ENCODE measurements at places on chromosomes 7 and 10.

DNA sequence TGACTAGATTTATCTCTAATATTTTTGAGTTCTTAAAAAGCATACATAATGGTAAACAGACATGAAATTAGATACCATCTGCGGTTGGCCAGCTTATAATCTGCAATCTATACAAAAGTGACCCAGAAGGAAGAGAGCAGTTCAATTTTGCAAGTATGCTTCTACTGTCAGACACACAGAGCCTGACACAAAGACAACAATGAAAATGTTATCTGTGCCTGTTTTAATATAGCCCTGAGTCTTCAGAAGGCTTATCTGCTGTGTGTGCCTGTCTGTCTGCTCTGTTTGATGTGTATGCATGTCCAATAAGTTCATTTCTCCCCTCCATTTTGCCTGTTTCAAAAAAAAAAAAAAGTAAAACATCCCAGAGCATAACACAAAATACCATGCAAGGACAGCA, 73.3 kb upstream of the FHIP2A start:
- no peak for DNase-seq

DNA sequence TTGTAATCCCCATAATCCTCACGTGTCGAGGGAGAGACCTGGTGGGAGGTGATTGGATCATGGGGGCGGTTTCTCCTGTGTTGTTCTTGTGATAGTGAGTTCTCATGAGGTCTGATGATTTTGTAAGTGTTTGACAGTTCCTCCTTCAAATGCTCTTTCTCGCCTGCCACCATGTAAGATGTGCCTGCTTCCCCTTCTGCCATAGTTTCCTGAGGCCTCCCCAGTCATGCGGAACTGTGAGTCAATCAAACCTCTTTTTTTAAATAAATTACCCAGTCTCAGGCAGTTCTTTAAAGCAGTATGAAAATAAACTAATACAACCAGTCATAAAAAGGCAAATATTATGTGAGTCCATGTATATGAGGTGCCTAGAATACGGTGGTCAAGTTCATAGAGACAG, 87.5 kb downstream of the FRMD4A start:
- DNase-seq = no peak

- DNase-seq = no peak
Measured at GRCh38 chr10:113450906-113451305, 101.9 kb upstream of the HABP2 start.

- DNase-seq = no peak
Measured at GRCh38 chr7:104838537-104839299, 175.3 kb upstream of the KMT2E start.

- no peak for DNase-seq
Measured at GRCh38 chr10:62306663-62307062, 38.0 kb upstream of the RTKN2 start.

DNA sequence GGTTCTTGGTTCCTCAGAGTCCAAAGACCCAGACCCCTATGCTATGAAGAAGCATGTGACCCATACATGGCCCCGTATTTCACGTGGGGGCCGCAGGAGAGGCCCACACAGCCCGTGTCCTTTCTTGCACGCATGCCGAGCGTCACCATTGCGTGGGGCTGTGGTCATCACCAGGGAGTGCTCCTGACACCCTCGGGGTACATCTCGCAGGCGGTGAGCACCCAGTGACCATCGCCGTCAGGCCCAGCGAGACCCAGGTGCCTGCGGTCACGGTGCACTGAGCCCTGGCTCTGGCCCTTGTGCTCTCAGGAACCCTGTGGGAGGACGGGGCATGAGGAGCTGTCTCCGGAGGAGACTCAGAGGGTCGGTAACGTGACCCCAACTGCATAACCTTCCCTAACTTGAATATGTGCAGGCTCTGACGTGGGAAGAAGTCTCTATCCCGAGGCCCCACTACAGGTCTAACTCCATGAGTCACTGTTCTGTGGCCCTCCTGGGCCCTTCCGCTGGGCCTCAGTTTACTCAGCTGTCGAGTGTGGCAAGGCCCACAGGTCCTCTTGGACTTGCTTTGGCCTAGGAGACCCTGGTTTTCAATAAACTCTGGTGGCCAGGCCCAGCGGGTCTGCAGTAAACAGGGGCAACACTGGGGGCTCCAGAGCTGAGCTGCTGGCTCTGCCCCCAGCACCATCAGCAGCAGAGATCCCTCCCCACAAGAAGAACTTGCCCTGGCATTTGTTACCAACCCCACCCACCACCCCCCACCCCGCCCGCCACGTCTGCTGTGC, 503.9 kb downstream of the PTPRN2 start:
- no peak for DNase-seq

DNA sequence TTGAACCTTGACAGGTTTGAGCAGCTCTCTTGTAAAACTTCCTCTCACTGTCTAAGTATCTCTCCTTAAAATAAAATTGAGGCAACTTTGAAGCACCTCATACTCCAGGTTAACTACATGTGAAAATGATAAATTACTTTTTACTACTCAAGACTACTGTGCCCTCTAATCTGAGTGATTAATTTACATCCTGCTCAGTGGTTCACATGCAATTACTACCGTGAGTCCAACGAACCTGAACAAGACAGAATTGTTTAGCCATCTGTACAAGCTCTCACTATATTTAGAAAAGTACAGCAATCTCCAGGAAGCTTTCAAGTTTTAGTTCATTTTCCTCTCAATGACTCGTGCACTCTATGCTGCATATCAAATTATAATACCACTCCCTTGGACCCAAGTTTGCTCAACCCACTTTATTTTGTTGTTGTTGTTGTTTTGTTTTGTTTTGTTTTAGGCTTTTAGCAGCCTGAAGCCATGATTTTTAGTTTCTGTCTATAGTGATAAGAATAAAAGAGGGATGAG, 21.2 kb downstream of the PDE1C start:
- no peak for DNase-seq
